ENCODE measurements at places on chromosomes 1 and 21.

- no peak for DNase-seq
Observed at GRCh38 chr1:26772687-26773086, 15.1 kb upstream of the PIGV start.

DNA sequence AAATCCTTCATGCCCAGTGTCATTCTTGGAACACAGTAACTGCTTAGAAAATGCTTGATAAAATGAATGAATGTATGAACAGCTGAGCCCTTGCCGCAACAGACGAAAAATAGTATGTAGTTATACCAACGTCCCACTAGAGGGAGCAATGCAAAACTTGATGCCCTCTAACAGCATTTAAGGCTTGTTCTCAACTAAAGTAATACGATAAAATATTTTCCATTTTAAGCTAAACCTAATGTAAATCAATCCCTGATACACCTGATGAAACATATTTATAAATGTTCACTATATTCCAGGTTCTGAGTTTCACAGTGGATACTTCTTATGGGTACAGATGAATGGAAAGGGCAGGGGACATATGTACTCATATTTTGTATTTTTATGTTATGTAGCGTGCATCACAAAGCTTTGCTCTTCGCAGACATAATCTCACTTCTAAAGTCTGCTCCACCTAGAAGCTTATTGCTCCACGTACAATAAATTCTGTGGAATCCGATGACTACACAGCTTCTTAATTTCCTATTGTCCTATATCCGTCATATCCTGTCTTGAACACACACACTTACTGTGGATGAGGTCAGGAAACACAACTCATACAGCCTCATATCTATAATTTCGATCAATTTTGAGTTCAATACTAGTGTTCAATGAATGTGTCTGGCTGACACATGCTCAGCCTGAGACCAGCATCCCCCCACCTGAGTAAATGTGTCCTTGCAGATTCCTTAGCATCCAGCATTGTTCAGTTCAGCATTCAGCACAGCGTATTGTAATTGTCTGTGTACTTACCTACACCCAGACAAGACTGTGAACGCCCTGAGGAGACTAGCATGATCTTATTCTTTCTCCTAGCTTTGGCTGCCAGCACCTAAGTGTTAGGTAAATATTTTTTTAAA lies 4.4 kb upstream of the UTP25 start:
- DNase-seq = peak; percentile 47

DNA sequence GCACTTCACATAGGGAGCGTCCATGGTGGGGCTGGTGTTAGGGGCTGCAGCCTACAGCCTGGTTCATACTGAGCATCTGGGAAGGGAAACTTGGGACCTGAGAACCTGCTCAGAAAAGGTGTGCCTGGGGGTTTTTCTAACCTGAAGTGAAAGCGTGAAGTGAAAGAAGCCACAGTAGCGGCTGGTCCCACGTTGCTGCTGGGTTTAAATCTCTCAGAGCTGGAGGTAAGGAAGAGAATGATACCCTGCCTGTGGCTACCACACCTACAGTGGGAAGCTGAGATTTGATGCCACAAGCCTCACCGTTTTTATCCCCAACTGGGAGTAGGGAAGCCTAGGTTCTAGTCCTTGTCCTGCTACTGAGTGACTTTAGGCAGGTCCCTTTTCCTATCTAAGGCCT lies 21.0 kb upstream of the FUCA1 start:
- DNase-seq = no peak

- DNase-seq = no peak
Observed at GRCh38 chr1:50098591-50099021, 10.1 kb upstream of the ELAVL4 start.

DNA sequence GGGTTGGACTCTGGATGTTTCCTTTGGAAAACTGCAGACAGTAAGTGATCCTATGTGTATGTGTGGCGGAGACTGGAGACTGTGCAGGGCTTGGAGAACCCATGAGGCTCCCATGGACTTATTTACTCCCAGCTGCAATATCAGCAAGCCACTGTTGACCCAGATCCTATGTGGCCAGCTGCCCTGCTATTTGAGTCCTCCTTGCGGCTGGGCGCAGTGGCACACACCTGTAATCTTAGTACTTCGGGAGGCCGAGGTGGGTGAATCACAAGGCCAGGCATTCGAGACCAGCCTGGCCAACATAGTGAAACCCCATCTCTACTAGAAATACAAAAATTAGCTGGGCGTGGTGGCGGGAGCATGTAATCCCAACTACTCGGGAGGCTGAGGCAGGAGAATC lies 83.5 kb downstream of the TLR5 start:
- DNase-seq = no peak

DNA sequence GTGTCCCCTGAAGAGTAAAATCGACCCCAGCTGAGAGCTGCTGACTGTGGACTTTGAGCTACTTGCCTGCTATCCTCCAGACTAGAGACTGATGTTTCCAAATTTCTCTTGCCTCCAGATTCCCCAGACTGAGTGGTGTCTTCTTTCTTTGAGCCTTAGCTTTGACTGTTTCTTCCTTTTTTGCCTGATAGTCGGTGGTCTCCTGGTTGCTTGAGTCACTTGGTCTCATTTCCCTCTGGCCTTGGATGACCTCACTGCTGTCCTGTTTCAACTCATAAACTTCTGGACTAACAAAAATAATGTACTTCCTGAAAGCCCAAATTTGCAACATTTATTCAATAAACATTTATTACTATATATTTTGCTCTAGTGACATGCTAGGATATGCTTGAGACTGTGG lies 52.9 kb upstream of the DIPK1A start:
- DNase-seq = no peak

- DNase-seq = no peak
Observed at GRCh38 chr1:101356604-101357443, 120.0 kb downstream of the S1PR1 start.

DNA sequence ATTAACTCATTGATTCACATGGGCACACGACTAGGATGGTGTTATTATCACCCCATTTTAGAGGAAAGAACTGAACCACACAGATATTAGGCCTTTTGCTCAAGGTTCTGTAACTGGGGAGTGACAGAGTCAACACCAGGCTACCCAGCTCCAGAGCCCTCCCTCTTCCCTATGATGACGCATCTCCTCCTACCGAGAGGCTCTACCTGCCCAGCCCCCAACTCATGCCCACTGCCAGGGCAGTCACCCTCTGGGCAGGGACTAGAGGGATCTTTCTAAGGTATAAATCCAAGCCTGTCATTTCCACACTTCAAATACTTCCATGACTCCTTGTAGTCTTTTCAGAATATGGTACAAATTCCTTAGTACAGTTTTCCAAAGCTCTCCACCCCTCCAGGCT lies 171.3 kb downstream of the GRIK3 start:
- DNase-seq = no peak

GRCh38 chr1:92804721-92805201 lies 19.9 kb upstream of the EVI5 start:
- DNase-seq = no peak

- DNase-seq = no peak
Observed at GRCh38 chr1:245810181-245810769, 655.5 kb downstream of the KIF26B start.

DNA sequence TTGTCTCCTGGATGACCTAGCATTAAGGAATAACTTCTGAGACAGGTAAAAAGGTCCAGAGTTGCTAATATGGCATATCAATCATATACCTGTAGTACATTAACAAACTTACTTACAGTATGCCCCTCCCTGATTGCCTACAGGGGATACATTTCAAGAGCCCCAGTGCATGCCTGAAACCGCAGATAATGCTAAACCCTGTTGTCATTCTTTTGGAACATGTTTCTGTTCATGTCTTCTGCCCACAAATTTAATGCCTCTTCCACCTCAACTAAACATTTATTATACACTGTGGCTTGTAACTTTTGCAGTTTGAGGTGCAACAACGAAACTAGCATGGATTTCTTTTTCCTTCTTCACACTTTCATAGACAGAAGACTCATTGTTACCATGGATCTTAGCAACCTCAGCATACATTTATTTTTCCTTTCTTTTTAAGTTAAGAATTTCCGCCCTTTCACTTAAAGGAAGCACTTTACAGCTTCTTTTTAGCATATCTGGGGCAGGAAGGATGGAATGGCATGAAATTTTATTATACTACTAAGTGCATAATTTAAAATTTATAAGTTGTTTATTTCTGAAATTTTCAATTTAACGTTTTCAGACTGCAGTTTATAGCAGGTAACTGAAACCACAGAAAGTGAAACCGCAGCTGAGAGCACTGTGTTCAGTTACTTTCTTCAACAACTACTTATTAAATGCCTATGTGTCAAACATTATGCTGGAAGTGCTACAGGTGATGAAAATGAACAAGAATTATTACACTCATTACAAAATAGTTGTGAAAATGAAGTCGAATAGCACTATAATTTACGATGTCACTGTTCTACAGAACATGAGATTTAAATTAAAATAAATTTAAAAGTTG lies 25.3 kb downstream of the F13B start:
- no peak for DNase-seq

GRCh38 chr21:14403681-14404318 lies 20.9 kb upstream of the HSPA13 start:
- no peak for DNase-seq

- no peak for DNase-seq
Observed at GRCh38 chr1:212777151-212777550, 14.4 kb downstream of the NSL1 start.

DNA sequence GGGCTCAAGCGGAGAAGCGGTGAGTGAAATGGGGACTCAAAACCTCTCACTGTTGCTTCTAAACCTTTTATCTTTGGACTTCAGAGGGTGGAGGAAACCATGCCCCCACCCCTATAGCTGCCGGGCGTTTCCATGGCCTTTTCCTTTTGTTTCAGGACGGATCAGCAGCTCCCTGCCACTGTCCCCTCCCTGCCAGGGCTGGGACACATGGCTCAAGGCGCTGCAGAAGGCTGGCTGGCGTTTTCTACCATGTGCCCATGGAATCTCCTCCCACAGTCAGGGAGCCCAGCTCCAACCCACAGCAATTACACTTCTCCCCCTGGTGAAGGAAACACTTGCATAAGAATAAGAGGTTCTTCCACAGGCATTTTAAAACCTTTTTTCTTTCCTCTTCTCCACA lies 812.7 kb downstream of the PLA2G4A start:
- DNase-seq = no peak

DNA sequence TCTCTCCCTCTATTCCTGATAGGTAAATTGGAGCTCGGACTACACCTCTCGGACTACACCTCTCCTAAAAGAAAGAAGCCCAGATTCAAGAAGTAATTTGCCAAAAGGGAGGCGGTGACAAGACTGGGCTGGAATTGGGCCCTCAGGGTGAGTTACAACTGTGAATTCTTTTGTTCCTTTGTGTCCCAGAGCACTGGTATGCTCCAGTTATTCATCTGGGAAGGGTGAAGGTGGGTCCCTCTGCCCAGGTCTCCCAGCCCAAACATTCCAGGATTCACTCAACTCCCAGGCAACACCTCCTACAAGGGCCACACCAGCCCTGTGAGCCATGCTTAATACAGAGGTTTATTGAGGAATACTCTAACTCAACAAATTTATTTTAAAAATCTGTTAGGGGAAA lies 69.2 kb downstream of the LMX1A start:
- DNase-seq = no peak

DNA sequence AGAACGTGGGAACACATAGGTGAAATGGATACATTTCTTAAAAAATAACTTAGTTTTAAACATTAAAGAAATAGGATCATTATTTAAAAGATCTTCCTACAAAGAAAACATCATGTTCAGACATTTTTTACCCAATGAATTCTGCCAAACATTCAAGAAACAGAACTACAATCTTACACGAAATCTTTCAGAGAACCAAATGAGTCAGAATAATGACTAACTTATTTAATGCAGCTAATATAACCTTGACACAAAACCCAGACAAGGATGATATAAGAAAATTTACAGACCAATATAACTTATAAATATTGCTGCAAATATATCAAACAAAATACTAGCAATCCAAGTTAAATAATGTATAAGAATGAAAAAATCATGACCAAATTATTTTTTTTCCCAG lies 220.1 kb upstream of the KCNK2 start:
- DNase-seq = no peak

- no peak for DNase-seq
Observed at GRCh38 chr1:95888941-95889390, 655.0 kb downstream of the RWDD3 start.

DNA sequence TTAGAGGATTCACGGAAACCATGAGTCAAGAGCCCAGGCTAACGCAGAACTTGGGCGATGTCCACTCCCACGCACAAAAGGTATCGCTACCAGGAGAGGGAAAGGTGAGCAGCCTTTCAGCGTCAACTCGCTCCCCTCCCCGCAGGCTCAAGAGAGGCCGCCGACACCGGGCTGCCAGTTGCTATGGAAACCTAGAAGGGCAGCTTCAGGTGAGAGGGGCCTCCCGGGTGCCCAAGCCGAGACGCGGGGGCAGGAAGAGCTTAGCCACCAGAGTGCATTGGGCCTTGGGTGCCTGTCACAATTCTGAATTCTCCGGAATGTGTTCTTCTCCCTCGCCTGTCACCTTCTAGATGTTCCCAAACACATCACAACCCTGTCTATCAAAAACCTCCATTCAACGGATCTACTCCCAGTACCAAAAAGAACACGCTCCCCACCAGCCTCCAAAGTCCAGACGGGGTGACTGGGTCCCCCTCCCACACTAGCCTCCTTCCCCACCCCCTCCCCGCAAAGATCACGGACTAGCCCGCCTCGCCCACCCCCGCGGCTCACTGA lies 694 bp downstream of the MEAF6 start:
- DNase-seq = no peak

GRCh38 chr1:225748529-225748928 lies 29.1 kb upstream of the SRP9 start:
- DNase-seq = no peak

DNA sequence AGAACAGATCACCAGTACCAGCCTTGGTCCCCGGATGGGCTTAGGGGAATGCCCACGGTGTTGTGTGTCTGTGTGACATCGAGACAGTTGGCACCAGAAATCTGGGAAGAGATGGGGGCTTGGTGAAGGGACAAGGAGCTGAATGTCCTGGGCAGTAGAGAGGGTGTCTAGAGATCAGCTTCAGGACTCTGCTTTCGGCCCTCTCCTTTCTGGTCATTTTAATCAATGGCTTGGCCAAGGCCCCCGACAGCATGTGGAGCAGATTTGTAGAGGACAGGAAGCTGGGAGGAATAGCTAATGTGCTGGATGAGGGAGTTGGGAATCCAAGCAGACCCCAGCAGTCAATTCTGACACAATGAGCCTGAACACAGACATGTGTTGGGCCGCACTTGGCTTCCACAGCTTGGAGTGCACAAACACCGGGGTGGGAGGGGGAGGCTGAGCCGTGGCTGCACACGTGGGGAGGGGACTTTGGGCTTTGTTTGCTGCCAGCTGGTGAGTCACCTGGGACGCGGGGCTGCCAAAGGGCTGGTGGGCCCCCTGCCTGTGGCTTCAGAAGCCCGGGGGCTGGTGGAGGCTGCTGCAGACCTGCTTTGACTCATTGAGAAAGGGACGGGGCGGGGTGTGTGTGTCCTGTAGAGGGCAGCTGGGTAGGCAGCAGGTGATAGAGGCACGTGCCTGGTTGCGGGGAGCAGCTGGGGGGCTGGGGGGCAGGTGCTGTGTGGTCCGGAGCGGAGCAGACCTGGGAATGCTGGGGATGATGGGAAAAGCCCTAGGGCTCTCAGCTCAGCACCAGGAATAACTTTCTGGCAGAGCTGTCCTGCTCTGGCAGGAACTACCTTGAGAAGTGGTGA lies 20.9 kb downstream of the SLC1A7 start:
- DNase-seq = peak; percentile 81
